Stimulated activated CD4-positive, alpha-beta T cell treated with anti-CD3 and anti-CD28 coated beads, Interleukin-2, amount 100 ng/mL, for 48 hours (primary cell): ENCODE measurements at places on chromosomes 2 and 18.

DNA sequence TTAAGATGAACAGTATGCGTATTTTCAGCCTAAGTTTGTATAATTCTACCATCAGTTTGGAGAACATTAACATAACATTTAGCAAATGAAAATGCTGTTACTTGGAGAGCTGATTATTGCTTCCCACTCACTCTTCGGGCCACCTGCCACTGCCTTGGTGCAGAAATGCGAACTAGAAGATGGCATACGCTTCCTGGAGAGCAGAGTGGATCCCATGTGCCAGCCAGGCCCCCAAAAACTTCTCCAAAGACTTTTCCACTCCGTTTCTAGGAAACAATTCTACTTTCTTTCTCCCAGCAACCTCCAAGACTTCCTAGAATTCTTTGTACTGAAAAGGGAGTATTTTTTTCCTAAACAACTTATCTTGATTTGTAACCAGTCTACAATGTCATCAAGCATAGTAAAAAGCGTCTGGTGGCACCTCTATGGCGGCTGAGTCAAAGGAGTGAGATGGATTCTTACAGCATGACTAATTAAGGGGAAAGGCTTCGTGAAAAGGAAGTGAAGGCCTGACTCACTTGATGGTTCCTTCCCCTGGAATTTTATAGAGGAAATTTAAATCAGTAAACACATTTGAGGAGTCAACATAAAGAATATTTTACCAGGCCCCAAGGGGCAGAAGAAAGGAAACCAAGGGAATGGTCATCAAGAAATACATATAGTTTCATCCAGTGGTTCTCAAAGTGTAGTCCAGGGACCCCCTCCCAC, 36.6 kb downstream of the FEZ2 start:
- DNase-seq: no peak

DNA sequence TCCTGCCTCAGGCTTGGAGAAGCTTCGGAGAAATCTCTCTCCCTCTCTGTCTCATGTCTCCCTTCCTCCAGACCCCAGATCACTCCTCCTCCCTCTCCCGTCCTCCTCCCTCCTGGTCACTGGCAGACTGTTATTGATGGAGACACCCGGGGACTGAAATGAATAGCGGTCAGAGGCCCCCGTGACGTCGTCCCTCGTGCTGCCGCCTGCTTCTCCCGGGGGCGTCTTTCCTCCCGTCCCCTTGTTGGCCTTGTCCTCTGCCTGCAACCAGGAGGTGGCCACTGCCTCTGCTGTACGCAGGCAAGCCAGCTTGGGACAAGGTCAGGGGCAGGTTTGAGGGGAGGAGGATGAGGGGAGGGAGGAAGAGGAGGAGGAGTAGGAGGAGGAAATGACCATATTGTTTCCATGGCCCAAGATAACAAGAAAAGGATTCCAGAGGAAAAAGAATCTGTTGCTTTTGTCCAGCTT, 78.2 kb downstream of the CELF4 start:
- no peak for DNase-seq

DNA sequence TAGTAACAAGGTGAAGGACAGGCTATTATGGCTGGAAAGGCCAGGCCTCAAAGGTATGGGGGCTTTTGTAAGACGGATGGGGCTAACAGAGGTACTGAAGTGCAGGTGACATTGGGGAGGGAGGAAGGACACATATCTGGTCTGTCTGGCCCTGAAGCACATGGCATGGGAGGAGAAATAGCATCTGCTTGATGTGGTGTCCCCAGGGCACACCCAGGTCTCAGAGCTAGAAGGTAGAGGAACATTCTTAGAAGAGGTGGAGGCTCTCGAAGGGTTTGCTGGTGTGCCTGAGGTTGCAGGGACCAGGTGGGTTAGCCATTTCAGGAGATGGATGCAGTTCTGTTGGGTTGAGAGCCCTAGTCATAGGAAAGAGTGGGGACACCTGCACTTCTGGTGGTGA, 9.5 kb downstream of the RALB start:
- DNase-seq: no peak

- DNase-seq: no peak
Measured at GRCh38 chr2:137705296-137705695, 259.0 kb upstream of the HNMT start.

GRCh38 chr2:71045865-71046548, 22.4 kb upstream of the NAGK start:
- DNase-seq: no peak

GRCh38 chr2:23904692-23905091, 22.2 kb downstream of the ATAD2B start:
- DNase-seq: no peak

GRCh38 chr18:55699233-55699765, 111.3 kb upstream of the TCF4 start:
- DNase-seq: no peak

DNA sequence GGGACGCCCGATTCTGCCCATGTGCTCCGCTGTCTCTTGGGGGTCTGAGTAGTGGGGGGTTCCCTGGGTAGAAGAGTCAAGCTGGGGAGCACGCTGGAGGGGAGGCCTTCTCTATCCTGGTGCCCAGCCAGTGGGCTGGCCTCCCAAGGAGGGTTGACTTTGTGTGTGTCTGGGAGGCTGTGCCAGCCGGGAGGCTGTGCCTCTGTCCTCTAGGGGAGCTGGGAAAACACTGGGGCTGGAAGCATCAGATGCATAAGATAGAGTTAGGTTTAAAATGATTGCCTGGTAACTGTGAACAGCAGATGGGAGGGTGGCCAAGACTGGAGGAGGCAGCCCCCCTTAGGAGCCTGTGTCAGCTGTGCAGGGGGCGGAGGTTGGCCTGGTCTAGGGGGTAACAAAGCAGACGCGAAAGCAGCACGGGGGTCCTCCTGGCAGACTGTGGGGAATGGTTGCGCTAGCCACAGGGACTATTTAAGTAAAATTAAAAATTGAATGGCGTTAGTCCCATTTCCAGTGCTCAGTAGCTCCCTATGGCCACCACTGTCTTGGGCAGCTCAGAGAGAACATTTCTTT, 1.3 kb downstream of the ING5 start:
- no peak for DNase-seq

GRCh38 chr2:224263571-224264043, 138.3 kb downstream of the FAM124B start:
- DNase-seq: no peak
